ENCODE measurements at places on chromosomes 12 and 14.

- DNase-seq: no peak
These were observed 100.2 kb downstream of the EPS8 start for GRCh38 chr12:15688838-15689625.

DNA sequence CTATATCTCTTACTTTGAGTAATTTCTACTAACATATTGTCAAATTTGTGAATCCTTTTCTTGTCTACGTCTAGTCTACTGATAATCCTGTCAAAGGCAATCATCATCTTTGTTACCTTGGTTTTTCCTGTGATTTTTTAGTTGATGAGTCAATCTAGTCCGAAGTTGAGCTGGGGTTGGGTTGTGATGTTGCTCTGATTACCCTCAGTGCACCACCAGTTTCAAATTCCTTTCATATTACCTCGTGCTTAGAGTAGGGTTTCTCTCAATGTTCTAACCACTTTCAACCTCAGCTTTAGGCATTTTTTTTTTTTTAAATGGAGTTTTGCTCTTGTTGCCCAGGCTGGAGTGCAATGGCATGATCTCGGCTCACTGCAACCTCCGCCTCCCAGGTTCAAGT is 186.8 kb downstream of the BTG1 start:
- DNase-seq: no peak

- no peak for DNase-seq
These were observed 97.1 kb upstream of the CDKN3 start for GRCh38 chr14:54299410-54300363.

- DNase-seq: no peak
These were observed 54.1 kb downstream of the DUSP16 start for GRCh38 chr12:12508612-12509011.

DNA sequence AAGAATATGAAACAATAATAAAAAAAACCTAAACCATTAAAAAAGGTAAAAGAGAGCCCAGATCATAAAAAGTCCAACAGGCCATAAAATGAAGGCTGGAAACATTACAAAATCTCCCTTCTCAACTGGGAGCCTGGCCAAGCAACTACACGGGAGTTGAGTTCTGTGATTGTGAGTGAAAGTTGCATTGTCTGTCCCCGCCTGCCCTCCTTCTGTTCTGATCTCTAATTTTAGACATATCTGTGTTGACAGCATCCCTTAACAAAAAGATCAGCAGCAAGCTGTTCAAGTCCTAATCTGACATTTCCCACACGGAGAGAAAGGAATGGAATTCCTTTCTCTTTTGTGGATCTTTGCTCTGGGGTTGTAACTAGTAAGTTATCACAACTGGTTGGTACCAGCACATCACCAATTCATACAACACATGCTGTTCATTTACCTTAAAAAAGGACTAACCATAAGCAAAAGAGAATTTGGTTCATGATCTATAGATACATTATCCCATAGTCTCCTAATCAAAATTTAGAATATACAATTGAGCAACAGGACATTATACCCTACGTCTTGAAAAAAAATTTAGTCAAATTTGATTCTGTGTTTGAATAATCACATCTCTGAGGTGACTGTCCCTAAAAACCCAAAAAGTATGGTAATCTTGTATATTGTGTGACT is 205.1 kb upstream of the GZMB start:
- DNase-seq: no peak

DNA sequence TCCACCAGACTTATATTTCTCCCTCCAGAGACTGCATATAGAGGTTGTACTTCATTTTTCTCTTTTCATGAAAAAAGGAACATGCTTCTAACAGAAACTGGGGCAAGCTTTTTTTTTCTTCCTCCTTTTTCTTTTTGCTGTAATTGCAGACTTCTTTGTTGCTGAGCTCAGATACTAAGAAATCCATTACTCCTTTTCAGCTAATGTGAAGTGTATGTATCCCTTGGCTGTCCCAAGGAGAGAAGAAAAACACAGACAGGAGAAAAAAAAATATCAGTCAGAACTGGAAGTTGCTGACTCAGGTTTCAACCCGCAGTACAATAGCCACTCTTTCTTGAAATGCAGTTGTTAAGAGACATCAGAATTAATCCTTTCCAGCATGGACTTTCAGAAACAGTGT is 1248.4 kb downstream of the LRFN5 start:
- DNase-seq: no peak

GRCh38 chr12:96506776-96507175 is 17.4 kb downstream of the CFAP54 start:
- no peak for DNase-seq

GRCh38 chr12:46198913-46199312 is 69.9 kb downstream of the SLC38A1 start:
- no peak for DNase-seq

DNA sequence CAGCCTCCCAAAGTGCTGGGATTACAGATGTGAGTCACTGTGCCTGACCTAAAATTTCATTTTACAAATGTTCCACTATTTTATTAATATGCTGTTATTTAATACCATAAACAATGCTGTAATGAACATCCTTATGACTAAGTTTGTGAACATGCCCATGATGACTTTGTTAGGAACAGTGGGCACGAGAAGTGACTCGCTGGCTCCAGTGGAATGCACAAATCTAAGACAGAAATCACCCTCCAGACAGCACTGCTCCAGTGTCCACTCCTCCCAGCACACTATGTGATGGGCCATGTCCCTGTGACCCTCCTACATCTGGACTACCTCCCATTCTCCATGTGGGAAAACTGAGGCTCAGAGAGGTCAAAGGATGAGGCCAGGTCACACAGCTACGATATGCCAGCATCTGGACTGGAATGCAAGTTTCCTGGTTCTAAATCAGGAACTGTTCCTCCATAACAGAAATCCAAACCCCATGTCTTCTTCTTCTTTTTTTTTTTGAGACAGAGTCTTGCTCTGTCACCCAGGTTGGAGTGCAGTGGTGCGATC is 57.9 kb downstream of the GPR68 start:
- no peak for DNase-seq

DNA sequence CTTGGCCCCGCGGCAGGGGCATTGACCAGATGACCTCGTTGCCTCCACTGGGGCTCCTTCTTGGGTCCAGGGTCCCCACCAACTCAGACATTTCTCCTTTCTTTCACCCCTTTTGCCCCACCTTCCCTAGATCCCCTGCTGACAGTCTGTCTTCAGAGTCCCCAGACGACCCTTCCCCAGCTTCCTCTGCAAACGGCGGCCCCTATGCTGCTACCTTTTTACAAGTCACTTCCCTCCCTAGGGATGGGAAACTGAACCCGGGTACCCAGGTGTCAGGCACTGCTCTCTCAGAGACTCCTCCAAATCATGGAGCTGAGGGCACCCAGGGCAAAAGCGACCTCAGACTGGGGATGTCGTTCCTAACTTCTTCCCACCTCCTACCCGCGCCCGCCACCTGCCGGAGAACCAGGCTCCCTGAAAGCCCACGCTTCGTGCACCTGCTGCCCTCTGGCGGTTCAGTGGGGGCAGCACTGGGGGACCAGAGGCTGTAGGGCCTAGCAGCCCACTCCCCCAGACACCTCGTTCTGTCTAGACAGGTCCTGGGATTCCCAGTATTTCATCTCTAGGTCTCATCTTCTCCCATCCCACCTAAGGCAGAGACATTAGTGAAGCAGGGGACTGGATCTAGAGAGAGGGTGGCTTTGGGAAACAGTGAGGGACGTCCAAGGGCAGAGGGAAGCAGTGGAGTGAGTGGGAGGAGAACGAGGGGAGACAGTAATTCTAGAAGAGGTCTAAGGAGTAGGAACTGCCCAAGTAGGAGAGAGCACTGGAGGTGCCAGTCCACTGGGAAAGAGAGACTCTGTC is 4.9 kb downstream of the ZNF385A start:
- peak; percentile 86 for DNase-seq

DNA sequence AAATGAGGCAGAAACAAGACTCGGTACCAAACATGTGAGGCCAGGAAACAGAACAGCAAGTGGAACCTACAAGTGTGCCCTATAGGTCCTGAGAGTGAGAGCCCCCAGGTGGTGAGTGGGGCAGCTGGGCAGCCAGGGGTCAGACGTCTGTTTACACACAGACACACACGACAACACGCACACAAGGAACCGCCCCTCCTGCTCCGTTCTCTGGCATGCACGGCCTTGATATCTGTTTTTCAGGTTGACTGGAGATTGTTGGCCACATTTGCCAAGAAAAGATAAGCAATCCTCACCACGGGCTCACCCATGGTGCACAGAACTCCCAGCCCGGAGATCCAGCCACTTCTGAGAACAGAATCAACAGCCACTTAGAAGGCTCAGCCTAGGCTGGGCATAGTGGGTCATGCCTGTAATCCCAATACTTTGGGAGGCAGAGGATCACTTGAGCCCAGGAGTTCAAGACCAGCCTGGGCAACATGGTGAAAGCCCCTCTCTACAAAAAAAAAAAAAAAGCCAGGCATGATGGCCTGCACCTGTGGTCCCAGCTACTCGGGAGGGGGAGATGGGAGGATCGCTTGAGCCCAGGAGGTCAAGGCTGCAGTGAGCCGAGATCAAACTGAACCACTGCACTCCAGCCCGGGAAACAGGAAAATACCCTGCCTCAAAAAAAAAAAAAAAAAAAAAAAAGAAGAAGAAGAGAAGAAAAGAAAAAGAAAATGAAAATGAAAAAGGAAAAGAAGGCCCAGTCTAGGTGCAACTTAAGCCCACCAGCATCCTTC is 19.4 kb upstream of the EIF5 start:
- peak; percentile 46 for DNase-seq

GRCh38 chr14:103395244-103395643 is 10.0 kb downstream of the MARK3 start:
- no peak for DNase-seq

- no peak for DNase-seq
These were observed 9.0 kb upstream of the LRFN5 start for GRCh38 chr14:41597647-41598046.
